PC-3 (cell line): ENCODE measurements at places on chromosomes 6 and 20. TPM values are rescaled to one million over a fixed set of nuclear protein-coding genes. Genes with fewer than 3 reads are reported as not detected.

Gene OPRL1
- total RNA-seq, result 5.6 and 7.4 TPM in 2 replicates

Gene CLIC5
- not detected in 2 replicates for total RNA-seq

Gene MUC21
- not detected in 2 replicates for total RNA-seq

Gene HMGCLL1
- not detected in 2 replicates for total RNA-seq

Gene LCA5
- 0.73 and 0.86 TPM in 2 replicates for total RNA-seq

Gene WFDC10B
- total RNA-seq, result not detected in 2 replicates

Gene POM121L2
- not detected in 2 replicates for total RNA-seq

Gene SLC4A11
- total RNA-seq, result 23.7 and 26.8 TPM in 2 replicates

Gene SCRT2
- not detected in 2 replicates for total RNA-seq

Gene MATN4
- total RNA-seq, result 0.33 TPM in 1 of 2 replicates, not detected in the other

Gene GABRR1
- not detected in 2 replicates for total RNA-seq

Gene MYLK2
- 1.7 TPM in 2 replicates for total RNA-seq

Gene DAAM2
- total RNA-seq, result not detected in 2 replicates

Gene CD164
- 89.2 and 95.6 TPM in 2 replicates for total RNA-seq

Gene KHDC1L
- 0.80 and 2.4 TPM in 2 replicates for total RNA-seq

Gene DXO
- 27.1 and 32.4 TPM in 2 replicates for total RNA-seq

Gene SLC16A10
- total RNA-seq, result 0.69 and 2.9 TPM in 2 replicates

Gene PTGIS
- total RNA-seq, result 0.18 TPM in 1 of 2 replicates, not detected in the other

Gene SDHAF4
- total RNA-seq, result 1.5 and 6.2 TPM in 2 replicates

Gene KIAA1755
- total RNA-seq, result 0.44 and 0.86 TPM in 2 replicates

Gene PERP
- 42.5 and 50.3 TPM in 2 replicates for total RNA-seq

Gene IL20RA
- total RNA-seq, result 3.5 and 6.0 TPM in 2 replicates

Gene ADGRF4
- total RNA-seq, result 3.4 and 4.2 TPM in 2 replicates

Gene TSBP1
- not detected in 2 replicates for total RNA-seq

Gene SIGLEC1
- not detected in 2 replicates for total RNA-seq

Gene EPPIN
- not detected in 2 replicates for total RNA-seq

Gene METTL24
- total RNA-seq, result not detected in 2 replicates

Gene VGLL2
- not detected in 2 replicates for total RNA-seq

Gene CD83
- 13.0 and 15.2 TPM in 2 replicates for total RNA-seq

Gene LRRN4
- 0.44 TPM in 1 of 2 replicates, not detected in the other for total RNA-seq

Gene SS18L1
- total RNA-seq, result 17.9 and 19.1 TPM in 2 replicates

Gene CBLN4
- total RNA-seq, result not detected in 2 replicates

Gene COL11A2
- total RNA-seq, result 0.58 and 0.63 TPM in 2 replicates

Gene LY6G5C
- total RNA-seq, result 1.6 and 1.8 TPM in 2 replicates

Gene SLA2
- total RNA-seq, result 0.23 and 0.51 TPM in 2 replicates

Gene PROKR2
- not detected in 2 replicates for total RNA-seq
